ENCODE measurements at places on chromosomes 6 and 20.

DNA sequence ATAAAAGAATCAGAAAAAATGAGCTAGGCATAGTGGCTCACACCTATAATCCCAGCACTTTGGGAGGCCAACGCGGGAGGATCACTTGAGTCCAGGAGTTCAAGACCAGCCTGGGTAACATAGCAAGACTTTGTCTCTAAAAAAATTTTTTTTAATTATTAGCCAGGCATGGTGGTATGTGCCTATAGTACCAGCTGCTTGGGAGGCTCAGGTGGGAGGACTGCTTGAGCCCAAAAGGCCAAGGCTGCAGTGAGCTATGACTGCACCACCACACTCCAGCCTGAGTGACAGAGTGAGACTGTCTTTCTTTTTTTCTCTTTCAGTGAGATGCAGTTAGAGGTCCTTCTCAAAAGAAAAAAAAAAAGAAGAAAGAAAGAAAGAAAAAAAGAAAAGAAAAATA, 8.5 kb upstream of the SNRPC start:
- no peak for DNase-seq

DNA sequence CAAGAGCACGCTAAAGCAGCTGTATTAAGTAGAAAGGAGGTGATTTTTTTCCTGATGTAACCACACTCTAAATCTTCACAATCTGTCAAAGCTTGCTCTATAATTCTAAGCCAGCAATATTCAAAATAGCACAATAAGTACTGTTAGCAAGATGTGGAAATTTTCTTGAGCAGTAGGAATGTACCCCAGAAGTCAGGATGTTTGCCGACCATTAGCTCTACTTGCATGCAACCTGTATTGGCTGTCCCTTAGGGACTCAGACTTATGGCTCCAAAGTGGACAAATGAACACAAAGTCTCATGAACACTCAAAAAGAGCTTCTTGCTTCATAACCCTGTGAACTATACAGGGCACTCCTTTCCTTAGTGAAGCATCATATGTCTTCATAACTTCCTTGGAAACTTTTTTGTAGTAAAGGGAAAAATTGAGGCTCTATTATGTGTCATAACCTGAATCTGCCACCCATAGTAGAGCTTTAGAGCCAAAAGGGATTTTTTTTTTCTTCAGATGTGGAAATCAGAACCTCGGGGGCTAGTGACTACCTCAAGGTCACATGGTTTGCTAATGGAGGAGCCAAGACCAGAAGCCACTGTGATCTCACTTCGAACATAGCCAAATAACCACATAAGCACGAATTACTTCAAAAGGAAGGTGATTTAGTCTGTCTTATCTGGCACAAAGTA, 54.5 kb downstream of the ADGRG6 start:
- DNase-seq, result no peak

GRCh38 chr6:105212587-105212986, 32.8 kb upstream of the POPDC3 start:
- no peak for DNase-seq

- DNase-seq, result no peak
Measured at GRCh38 chr6:11078266-11078665, 15.4 kb upstream of the SMIM13 start.

GRCh38 chr6:52310932-52311331, 26.4 kb upstream of the MCM3 start:
- DNase-seq, result no peak

GRCh38 chr6:41377071-41377470, 41.7 kb downstream of the NCR2 start:
- DNase-seq, result no peak

DNA sequence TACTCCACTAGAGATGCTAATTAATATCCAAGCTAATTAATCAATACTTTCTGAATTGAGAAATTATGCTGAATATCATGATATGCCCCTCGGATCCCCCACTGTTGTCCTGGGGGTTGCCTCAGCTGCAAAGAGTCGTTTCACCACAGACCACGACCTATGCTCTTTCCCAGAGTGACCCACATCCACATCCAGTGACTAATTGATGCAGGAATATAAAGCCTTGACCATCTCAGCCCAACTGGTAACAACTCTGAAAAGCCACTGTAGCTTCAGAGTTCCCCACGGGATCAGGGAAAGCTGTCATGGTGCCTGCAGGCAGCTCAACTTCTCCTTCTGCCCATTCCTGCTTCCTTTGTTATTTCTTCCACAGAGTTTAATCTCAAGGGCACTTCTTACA, 116.9 kb downstream of the RWDD2A start:
- DNase-seq, result no peak
